Activated CD4-positive, alpha-beta memory T cell treated with anti-CD3 and anti-CD28 coated beads, Interleukin-2, amount 10 ng/mL, durations not matched to agents 7 days and 5 days (primary cell): ENCODE measurements at places on chromosomes 1 and 21. TPM values are rescaled to one million over a fixed set of nuclear protein-coding genes. Genes with fewer than 3 reads are reported as not detected.

DNA sequence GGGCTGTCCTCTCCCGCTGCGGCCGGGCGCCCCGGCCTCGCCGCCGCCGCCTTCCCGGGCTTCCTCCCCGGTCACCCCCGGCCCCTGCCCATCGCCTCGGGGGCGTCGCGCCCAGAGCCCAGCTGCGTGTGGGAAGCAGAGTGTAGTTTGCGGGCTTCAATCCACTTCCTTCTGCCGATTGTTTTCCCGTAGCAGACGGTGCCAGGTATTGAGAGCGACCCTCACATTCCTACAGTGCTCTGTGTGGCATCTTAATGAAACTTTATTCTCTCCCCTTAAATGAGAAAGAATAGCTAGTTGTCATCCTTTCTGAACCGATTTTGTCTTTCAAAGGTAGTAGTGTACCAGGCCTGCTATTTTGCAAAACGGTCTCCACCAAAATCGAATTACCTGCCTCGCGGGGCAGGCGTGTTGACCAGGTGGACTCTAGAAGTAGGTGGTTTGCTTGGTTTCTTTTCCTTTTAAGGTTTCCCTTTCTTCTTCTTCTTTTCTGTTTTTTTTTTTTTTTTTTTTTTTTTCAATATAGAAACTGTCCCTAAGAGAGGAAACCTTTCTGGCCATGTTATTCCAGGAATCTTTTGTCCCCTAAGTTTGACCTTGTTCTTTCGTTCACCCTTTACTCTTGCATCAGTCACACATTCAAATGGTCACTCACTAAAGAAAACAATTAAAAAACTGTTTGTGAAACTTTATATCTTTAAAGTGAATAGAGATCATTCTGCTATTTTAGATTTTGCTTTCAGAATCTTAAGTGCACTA lies 881 bp downstream of the USP25 start:
- peaks cover 9% of the 10 kb centered on the region for H3K27me3 ChIP-seq
- peak; percentile 24 for DNase-seq
- peaks cover 10% of the 10 kb centered on the region for H3K36me3 ChIP-seq

GRCh38 chr1:10773851-10774614 lies 22.4 kb downstream of the CASZ1 start:
- H3K27me3 ChIP-seq = peaks cover 6% of the 10 kb centered on the region
- H3K36me3 ChIP-seq = no peaks in the 10 kb centered on the region
- H3K4me3 ChIP-seq = no peak overlapping the region
- DNase-seq = no peak

GRCh38 chr1:43402089-43402865 lies 12.6 kb downstream of the SZT2 start:
- no peak overlapping the region for H3K4me3 ChIP-seq
- no peaks in the 10 kb centered on the region for H3K27me3 ChIP-seq
- peaks cover 2% of the 10 kb centered on the region for H3K4me1 ChIP-seq
- H3K36me3 ChIP-seq = peaks cover 35% of the 10 kb centered on the region
- H3K27ac ChIP-seq = no peak overlapping the region
- no peak for DNase-seq

DNA sequence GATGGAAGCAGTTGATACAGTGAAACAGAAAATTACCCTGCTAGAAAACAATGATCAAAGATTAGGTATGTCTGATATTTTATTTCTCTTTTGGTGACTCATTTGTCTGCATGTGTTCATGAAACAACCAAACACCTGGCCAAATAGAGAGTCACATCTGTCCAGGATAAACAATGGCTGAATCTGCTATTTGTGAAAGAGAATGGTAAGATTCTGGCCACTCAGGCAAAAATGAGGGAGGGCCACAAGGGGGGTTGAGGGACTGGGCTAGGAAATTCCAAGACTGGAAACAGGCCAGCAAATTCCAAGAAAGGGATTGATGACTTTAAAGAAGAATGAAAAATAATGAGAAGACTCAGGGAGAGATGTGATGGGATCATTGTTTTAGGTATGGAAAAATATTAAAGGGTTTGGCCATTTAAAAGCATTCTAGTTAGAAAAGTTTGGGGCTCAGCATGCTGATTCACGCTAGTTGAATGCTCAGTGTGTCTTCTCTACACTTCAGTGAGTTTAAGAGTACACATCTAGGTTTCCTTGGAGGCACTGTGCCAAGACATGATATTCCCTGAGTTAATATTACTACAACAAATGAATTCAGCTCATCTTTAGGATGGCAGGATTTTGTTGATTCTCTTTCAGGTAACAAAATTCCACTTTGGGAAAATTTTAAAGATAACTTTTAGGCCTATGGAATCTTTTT lies 44.9 kb downstream of the TRAF5 start:
- no peak for DNase-seq
- no peak overlapping the region for H3K27ac ChIP-seq
- H3K4me3 ChIP-seq = no peak overlapping the region
- H3K36me3 ChIP-seq = peaks cover 80% of the 10 kb centered on the region
- peaks cover 12% of the 10 kb centered on the region for H3K4me1 ChIP-seq

DNA sequence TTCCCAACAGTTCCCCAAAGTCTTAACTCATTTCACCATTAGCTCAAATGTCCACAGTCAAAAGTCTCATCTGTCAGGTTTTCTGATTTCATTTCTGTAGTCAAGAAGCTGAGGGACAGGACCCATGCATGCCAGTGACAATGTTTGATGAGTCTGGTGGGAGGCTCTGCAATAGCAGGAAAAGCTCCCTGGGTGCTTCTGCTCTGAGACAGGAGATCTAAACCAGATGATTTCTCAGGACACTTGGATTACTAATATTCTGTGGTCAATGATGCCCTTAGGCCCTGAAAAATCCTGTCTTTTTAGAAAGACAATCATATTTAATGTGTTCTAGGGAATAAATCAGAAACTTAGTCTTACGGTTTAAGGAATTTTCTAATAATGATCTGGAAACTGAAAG lies 56.4 kb downstream of the PCBP3 start:
- no peak for DNase-seq
- peaks cover 6% of the 10 kb centered on the region for H3K36me3 ChIP-seq
- H3K4me3 ChIP-seq = no peak overlapping the region
- H3K4me1 ChIP-seq = peaks cover 28% of the 10 kb centered on the region

- peaks cover 13% of the 10 kb centered on the region for H3K36me3 ChIP-seq
- no peak overlapping the region for H3K27ac ChIP-seq
- peaks cover 41% of the 10 kb centered on the region for H3K4me1 ChIP-seq
- no peak overlapping the region for H3K4me3 ChIP-seq
- DNase-seq = no peak
These were observed 6.1 kb downstream of the EFNA4 start for GRCh38 chr1:155069551-155070157.

DNA sequence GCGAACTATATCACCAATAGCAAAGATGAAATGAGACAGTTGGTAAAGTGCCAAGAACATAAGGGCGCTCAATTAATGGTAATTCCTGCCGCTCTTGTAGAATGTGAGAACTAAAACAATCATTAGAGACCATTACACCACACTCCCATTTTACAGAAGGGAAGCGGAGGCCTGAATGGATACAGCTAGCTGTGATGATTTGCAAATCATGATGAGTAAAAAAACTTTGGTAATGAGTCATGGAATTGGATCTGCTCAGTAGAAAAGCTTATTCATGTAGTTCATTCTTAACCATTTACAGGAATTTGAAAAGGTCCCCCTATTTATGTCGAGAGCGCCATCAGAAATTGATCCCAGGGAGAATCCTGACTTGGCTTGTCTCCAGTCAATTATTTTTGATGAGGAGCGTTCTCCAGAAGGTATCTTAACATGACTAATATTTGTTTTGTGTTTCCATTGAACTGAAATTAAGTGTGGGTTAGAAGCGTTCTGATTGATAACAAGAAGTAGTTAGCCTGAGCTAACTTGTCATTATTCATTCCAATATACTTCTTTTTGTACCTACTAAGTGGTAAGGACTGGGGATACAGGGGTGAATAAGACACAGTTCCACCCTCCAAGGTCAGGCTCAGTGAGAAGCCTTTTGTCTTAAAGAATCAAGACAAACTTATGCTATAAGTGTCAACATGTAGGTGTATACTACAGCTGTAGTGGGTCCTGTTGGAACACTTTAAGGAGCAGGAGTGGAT lies 812 bp downstream of the TTC4 start:
- no peaks in the 10 kb centered on the region for H3K27me3 ChIP-seq
- peak overlapping the region; percentile 81 for H3K4me3 ChIP-seq
- no peak for DNase-seq
- H3K27ac ChIP-seq = peak overlapping the region; percentile 78
- peaks cover 10% of the 10 kb centered on the region for H3K36me3 ChIP-seq
- peaks cover 30% of the 10 kb centered on the region for H3K4me1 ChIP-seq

DNA sequence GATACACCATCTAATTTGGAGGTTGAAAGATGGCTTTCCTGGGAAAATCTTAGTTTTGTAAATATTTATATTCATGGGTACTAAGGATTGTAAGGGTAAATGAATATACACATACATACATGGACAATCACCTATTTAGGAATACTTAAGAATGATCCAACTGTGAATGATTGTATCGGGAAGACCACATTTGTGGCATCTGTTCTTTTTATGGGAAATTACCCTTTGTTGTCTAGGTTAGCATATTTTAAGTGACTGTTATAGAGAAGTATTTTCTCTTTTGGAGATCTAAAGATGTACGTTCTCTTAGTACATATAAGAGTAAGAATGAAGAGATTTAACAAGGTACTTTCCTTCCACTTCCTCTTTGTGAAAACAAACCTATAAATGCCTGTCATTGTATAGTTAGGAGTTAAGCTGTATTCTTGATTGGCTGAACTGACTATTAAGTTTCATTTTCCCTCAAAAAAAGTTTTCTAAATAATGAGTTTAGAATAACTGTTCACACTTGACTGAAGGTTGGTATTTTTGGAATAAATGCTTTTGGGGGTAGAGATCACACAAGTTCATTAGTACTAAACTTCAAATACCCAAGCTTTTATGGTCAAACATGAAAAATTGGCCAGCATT lies 26.7 kb downstream of the SNX7 start:
- no peak for DNase-seq
- H3K27ac ChIP-seq = no peak overlapping the region
- no peak overlapping the region for H3K4me3 ChIP-seq
- no peaks in the 10 kb centered on the region for H3K27me3 ChIP-seq

GRCh38 chr21:14886001-14886400 lies 178.8 kb downstream of the NRIP1 start:
- no peaks in the 10 kb centered on the region for H3K36me3 ChIP-seq
- H3K4me3 ChIP-seq = no peak overlapping the region
- no peak overlapping the region for H3K27ac ChIP-seq
- H3K4me1 ChIP-seq = no peaks in the 10 kb centered on the region
- DNase-seq = no peak
- no peaks in the 10 kb centered on the region for H3K27me3 ChIP-seq

DNA sequence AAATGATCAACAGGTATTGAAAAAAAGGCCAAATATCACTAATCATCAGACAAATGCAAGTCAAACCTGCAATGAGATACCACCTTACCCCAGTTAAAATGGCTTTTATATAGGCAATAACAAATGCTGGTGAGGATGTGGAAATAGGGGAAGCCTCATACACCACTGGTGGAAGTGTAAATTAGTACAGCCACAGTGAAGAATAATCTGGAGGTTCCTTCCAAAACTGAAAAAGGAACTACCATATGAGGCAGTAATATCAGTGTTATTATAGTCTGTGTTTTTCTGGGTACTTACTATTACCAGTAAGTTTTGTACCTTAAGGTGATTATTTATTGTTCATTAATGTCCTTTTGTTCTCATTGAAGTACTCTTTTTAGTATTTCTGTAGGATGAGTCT lies 201.3 kb downstream of the MRPL39 start:
- no peaks in the 10 kb centered on the region for H3K27me3 ChIP-seq
- no peak overlapping the region for H3K4me3 ChIP-seq
- no peak for DNase-seq
- peaks cover 19% of the 10 kb centered on the region for H3K4me1 ChIP-seq

GRCh38 chr1:71753746-71754145 lies 528.6 kb downstream of the NEGR1 start:
- no peak overlapping the region for H3K4me3 ChIP-seq
- no peaks in the 10 kb centered on the region for H3K4me1 ChIP-seq
- H3K27ac ChIP-seq = no peak overlapping the region

DNA sequence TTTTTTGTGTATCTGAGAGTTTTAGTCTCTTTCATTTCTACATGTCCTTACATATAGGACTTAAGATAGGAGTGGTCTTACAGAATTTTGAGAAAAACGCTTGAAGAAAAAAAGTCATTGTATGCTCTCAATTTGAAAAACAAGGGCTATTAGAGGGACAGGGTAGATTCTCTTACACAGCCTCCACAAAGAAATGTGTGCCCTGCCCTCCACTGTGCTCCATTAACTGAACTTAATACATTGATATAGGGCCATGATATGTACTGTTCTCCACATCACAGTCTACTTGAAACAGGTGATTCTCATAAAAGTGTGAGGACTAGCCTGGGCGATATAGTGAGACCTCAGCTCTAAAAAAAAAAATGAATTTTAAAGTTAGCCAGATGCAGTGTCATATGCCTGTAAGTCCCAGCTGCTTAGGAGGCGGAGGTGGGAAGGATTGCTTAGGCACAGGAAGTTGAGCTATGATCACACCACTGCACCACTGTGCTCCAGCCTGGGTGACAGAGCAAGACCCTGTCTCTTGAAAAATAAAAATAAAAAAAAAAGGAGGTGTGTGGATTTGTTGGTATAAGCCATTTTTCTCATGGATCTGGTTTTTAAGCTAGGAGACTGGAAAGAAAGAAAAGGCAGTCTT lies 77.0 kb downstream of the HMCN1 start:
- no peaks in the 10 kb centered on the region for H3K4me1 ChIP-seq
- H3K27ac ChIP-seq = no peak overlapping the region
- H3K36me3 ChIP-seq = no peaks in the 10 kb centered on the region
- DNase-seq = no peak
- peaks cover 1% of the 10 kb centered on the region for H3K27me3 ChIP-seq
- no peak overlapping the region for H3K4me3 ChIP-seq

HJV gene
- not detected for total RNA-seq

MAP10 gene
- 2.1 TPM for total RNA-seq

KIAA0040 gene
- 79.4 TPM for total RNA-seq

KANK4 gene
- total RNA-seq = not detected

RIPPLY3 gene
- total RNA-seq = not detected

FOXO6 gene
- 0.20 TPM for total RNA-seq

ASAP3 gene
- total RNA-seq = 0.63 TPM

PADI2 gene
- total RNA-seq = not detected

TIAM1 gene
- 60.6 TPM for total RNA-seq

SIM2 gene
- total RNA-seq = 0.68 TPM

ID3 gene
- total RNA-seq = 14.7 TPM

WNT9A gene
- 1.5 TPM for total RNA-seq
